Cortex of kidney (tissue), 1 donor: ENCODE measurements at places on chromosomes 7 and 10.

GRCh38 chr10:87842776-87843497 is 20.4 kb downstream of the KLLN start:
- DNase-seq, result no peak

DNA sequence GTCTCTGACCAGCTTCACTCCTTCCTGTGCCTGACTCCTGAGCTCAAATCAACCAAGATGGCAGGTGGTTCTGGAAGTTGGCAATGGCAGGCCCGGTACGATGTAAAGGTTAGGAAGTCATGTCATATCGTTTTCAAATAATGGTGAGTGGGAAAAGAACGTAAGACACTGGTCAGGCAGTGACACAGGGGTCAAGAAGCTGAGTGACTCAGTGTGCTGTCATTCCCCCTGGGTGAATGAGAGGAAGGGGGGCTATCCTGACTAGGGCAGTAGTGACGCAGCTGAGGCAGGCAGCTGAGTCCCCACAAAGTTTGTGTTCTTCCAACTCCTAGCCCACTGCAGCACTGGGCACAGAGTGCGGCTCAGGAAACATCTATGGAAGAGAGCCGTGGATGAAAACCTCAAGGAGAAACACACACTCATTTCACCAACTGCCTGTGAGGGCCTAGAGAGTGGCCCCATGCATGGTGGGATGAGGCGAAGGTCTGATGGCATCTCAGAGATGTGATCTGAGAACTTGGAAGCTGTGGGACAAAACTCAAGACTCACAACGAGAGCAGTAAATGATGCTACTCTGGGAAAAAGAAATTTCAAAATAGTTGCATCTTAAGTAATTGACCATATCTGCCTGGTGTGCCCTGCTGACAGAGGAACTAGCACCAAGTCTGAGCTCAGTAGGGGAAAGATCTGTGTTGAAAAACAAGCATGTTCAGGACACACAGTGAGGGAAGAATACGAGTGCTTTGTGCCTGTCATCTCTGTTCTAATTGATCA is 23.2 kb downstream of the CREB3L2 start:
- no peak for DNase-seq

- no peak for DNase-seq
Measured at GRCh38 chr10:59177031-59177797, 771 bp downstream of the PHYHIPL start.

DNA sequence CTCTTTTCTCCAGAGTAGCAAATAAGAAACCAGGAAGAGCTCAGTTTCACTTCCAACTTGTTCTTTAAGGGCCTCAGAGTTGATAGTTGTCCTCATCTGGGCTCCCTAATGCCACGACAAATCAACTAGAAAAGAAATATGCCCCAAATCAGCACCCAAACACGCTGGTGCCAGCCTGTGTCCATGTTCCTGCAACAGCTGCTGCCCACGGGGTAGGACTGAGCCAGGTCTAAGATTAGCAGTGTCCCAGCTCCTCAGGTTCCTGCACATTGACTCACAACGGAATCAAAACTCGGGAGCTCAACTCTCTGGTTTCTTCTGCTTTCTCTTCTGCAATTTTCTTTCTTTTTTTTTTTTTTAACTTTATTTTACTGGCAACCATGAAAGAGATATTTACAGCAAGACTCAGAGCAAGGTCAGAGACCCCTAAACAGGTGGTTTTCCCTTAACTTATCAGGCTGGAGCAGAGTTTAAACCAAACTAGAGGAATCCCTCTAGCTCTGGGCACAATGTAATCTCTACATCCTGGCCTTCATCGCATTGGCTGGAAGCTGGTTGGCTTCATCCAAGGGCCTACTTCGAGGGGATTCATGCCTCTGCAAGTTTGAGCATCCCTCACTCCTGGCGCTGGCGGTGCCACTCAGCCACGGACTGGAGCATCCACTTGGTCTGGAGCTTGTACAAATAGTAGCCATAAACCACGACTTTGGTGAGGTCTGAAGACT is 126.1 kb downstream of the PFKFB3 start:
- no peak for DNase-seq

DNA sequence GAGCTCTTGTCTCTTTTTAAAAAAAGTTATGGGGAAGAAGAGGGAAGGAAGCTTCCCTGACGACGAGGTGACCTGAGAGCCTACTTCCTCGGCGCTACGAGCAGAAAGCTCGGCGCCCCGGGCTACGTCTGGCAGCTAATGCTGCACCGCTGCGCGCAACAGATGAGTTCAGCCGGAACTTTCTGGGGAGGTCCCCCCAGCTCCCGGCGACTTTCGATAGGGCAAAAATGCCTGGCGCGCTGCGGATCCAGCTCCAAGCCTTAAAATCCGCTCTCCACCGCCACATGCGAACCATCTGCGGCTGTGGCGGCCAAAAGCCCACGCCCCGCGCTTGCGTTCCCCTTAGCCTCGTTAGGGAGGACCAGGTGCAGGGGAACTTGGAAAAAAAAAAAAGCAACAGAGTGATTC is 621 bp downstream of the P4HA1 start:
- DNase-seq, result no peak

GRCh38 chr10:109893386-109893785 is 29.9 kb downstream of the XPNPEP1 start:
- no peak for DNase-seq

DNA sequence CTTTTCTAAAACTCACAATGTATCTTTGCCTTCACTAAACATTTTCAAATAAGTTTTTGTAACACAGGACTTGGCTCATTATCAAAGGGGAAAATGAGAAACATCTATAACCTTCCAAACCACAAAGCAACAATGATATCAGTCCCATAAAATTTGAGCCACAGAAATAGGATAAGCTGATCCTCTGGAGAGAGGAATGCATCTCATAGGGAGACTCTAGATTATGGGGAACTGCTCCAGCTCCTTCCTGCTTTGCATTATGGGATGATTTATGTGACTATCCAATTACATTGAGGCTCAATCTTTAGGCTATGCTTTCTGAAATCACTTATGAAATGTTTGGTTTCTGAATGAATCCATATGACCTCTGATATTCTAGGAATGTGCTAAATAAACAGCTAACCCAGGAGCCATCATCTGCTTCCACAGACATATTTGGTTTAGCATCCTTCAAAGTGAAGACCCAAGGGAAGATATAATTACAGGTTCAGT is 70.4 kb downstream of the CUBN start:
- DNase-seq, result no peak

- DNase-seq, result no peak
Measured at GRCh38 chr7:16921644-16922257, 40.0 kb upstream of the AGR3 start.

DNA sequence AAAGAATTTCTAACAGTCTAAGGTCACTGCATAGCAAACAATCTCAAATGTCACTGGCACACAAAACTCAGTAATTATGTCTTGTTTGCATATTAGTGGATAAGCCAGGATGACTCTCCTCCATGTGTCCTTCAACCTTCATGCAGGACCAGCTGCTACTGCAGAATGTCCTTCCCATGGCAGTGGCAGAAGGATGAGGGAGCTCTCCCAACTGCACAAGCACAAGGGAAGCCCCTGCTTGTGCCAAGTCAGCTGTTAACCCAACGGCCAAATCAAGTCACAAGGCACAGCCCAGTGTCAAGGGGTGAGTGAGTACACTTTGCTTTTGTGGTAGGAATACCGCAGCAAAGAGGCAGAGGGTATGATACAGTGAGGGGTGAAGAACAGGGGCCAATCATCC is 59.3 kb upstream of the VWC2 start:
- no peak for DNase-seq

DNA sequence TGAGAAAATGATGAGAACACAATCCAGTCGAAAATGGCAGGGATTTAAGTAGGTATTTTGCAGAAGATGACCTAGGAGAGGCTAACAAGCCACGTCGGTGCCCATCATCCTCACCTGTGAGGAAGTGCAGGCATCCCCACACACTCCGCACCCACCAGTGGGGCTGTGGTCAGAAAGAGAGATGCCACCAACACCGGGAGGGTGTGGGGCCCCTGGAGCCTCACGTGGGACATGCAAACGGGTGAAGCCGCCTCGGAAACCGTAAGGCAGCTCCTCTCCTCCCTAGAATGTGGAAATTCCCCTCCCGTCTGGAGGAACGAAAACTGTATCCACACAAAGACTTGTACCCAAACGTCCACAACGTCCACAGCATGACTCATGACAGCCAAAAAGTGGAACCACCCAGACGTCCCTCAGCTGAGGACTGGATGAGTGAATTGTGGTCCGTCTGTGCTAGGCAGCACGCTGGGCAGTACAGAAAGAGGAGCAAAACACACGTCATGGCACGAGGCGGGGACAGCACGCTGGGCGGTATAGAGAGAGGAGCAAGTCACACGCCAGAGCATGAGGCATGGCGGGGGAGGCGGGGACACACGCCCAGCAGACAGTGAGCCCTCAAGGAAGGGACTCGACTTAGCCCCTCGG is 246.0 kb downstream of the ELFN1 start:
- DNase-seq, result no peak

DNA sequence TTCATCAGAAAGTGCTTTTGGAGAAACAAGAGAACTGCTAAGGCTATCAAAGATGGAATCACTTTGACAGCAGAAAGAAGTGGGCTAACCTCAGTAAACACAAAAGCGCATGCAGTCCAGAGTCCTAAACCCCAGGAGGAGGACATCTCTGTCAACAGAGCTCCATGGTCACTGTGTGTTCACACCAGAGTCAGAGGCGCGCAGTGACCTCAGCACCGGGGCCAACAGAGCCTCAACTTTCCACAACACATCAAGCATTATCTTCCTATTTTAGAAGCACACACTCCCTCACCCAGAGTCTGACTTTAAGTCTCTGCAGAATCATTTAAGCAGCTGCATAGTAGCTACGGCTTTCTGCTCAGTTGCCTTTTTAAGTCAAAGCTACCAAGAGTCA is 195.3 kb downstream of the DIP2C start:
- no peak for DNase-seq

DNA sequence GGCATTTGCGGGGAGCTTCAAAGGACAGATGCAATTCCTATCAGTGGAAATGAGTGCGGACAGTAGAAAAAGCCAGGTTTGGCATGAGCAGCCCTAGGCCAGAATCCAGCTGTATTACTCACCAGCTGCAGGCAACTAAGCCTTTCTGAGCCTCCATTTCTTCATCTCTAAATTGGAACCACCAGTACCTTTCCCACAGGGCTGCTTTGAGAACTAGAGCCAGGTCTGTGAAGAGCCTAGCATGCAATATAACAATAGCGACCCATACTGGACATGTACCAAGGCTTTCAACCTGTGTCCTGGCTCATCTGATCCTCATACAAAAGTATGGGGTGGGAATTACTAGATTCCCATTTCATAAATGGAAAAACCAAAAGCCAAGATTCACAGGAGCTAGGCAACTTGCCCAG is 101.0 kb downstream of the GSAP start:
- no peak for DNase-seq
